ENCODE measurements at places on chromosomes 2 and 18. TPM values are rescaled to one million over a fixed set of nuclear protein-coding genes. Genes with fewer than 3 reads are reported as not detected.
A peak's percentile ranks its signal among the peaks of the same experiment; 100 is the strongest.

Gene RGPD3
- total RNA-seq, result 0.55 TPM

DNA sequence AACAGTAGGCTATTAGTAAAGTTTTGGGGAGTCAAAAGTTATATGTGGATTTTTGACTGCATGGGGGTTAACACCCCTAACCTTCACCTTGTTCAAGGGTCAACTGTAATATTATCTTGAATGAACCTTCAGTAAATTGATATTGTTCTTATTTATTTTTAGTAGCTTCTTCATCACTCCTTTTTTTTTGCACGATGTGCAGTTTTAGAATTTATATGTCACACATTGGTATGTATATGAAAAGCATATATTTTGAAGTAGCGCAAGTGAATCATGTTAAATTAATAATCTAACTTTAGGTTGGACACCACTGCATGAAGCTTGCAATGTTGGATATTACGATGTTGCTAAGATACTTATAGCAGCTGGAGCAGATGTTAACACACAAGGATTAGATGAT lies 79.9 kb downstream of the ANKRD12 start:
- no peak for DNase-seq

Gene KCNG2
- total RNA-seq, result 0.92 TPM

Gene CDH2
- total RNA-seq, result 0.58 TPM

- peak; percentile 26 for DNase-seq
Observed at GRCh38 chr2:29238497-29238896, 123.3 kb downstream of the CLIP4 start.

Gene RNF152
- total RNA-seq, result 56.9 TPM

- no peak for DNase-seq
Observed at GRCh38 chr2:237873421-237873831, 14.0 kb downstream of the RAMP1 start.

- DNase-seq, result no peak
Observed at GRCh38 chr2:134410006-134410405, 156.1 kb downstream of the MGAT5 start.

DNA sequence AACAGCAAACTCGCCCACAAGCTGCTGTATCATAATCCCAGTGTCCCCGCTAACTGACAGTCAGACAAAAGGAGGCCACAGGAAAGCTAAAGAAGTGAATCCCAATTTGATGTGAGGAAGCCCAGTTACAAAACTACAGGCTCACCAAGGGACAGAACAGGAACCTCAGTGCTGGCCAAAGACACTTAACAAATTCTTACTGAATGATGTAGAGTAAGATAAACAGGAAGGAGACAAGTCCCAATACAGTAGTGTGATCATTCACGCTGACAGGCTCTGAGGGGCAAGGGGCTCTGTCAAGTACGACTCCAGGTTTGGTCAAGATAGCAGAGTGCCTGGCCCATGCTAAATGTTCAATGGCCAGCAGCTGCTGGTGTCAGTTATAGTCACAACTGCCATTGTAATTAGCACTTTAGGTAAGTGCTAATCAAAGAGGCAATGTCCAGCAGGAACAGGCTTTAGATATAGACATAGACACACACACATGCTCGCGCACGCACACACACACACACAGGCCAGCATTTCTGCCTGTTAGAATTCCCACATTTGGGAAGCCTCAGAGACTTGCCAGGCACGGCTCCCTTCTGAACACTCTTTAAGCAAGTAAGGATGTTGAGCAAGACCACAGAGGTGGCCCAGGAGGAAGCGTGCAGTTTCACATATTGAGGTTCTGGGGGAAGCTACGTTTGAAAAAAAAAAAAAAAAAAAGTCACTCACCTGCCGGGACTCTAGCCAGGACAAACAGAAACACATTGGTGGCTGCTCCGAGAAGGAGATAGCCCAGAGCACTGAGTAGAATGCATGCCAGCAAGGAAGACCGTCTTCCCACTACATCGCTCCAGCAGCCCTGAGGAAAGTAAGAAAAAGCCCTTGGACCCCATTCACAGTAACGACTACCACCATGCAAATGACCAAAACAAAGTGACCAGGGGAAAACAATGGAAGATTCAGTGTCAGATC lies 35.4 kb upstream of the TMEM182 start:
- DNase-seq, result peak; percentile 26

Gene AGFG1
- 38.1 TPM for total RNA-seq

DNA sequence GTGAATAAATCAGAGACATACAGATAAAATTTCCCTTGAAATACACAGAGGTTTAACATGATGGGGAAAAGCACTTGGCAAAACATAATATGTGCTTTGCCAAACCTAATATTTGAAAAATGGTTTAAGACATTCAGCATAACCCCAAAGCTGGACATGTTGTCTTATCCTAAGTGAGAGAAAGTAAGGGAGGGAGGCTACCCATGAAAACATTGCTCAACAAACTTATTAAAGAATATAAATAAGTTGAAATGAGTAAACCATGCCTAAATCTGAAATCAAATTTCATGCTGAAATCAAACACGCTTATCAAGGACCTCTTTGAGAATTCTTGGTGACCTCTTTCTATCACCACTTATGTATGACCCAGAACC lies 81.2 kb downstream of the ARHGAP15 start:
- DNase-seq, result no peak

- no peak for DNase-seq
Observed at GRCh38 chr2:182914852-182915251, 48.4 kb upstream of the FRZB start.

GRCh38 chr18:65298422-65298821 lies 452.4 kb upstream of the CDH7 start:
- DNase-seq, result no peak

DNA sequence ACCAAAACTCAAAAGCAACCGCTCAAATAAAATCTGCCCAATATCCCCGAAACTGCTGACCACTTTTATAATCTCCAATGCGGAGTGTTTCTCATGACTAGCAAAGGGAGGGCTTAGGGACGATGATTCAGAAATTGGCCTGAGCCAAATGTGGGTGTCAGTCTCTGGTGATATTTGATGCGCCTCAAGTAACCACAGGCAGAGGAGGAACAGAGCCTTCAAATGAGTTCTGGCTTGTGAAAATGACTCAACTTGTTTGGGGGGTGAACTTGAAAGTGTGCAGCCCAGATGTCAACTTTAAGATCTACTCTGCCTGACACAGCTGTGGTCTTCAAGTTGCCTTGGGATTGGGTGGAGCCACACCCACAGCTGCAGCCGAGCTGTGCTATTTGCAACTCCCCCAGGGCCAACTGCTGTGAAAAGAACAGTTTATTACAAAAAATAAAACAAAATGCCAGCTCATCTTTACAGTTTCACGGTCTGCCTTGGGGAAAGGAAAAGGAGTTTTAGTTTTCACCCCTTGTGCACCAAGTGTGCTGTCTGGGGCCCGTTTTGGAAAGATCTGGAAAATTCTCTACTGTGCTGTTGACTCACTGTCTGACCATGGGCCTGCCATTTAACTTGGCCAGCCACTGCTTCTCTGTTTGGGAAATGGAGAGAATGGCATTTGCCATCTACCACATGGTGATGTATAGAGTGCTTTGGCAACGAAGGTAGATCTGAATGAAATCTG lies 222.1 kb downstream of the MTX2 start:
- peak; percentile 85 for DNase-seq

- no peak for DNase-seq
Observed at GRCh38 chr2:179036353-179036905, 13.5 kb downstream of the CCDC141 start.

Gene ANTXR1
- 21.6 TPM for total RNA-seq

DNA sequence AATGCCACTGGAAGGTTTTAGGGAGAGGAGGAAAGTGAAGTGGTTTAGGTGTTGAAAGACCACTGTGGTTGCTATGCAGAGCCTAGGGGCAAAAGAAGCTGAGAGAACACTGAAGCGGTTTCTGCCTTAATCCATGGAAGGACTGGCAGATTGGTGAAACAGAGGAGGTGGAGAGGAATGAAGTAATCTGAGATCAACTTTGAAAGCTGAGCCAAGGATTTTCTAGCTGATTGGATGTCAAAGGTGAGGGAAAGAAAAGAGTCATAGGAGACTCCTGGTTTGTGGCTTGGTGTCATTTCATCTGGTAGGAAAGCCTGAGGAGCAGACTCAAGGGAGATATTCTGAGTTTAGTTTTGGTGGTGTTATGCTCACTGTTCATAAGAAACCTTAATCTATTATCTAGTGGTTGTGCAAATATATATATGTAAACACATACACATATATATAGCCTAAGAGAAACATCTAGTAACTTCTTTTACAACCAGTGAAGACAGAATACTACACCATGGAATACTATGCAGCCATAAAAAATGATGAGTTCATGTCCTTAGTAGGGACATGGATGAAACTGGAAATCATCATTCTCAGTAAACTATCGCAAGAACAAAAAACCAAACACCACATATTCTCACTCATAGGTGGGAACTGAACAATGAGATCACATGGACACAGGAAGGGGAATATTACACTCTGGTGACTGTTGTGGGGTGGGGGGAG lies 134.1 kb upstream of the CREB1 start:
- DNase-seq, result no peak

DNA sequence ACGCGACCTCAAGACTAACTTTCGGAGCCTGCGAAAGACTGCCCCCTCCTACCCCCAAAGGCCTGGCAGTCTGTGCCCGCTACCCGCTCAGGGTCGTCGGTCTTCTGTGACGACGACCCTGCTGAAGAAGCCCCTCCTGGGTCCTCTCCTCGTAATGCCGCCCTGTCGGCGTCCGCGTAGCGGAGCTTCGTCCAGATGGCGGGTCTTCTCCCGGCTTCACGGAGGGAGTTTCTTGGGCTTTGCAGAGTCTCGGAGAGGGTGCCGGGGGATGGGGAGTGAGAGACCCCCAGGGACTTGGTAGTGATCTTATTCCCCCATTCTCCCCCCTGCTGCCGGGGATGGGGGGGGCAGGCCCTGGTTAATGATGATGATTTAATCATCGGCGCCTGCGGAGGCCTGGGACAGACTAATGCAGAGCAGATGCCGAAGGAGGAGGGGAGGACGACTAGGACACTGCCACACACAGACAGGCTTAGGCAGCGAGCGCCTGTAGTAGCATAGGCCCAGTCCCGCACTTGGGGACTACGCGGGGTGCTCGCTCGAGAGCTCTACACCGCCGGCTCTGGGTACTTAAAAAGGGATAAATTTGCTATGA lies 528 bp upstream of the PCGF1 start:
- DNase-seq, result no peak

DNA sequence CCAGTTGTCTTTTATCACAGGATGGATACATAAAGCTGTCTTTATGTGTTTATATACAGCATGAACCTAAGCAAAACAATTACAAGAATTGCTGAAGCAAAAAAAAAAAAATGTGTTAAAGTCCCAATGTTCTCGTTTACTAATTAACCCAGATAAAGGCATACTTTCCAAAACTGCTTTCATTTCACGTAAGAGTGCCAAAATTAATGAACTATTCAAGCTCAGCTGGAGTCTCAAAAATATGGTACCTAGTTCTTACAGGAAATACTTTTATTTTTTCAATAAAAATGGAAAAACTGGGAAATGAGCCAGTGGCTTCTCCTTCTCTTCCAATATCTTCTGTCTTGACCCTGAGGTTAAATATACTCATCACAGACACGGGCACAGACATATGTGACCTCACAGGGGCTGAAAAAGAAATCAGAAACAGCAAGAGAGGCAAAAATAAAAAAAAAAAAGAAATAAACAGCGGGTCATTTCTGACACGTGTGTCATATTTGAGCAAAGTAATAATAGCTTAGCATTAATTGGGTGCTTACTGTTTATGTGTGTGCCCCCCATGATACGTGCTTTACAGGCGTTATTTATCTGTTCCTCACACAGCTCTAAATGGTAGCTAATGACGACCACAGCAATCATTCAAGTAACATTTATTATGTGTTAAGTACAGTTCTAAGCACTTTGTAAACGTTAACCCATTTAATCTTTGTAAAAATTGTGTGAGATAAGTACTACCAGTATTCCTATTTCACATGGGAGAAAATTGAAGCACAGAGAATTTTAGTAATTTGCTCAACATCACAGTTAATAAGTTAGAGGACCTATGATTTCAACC lies 158.0 kb upstream of the MMADHC start:
- DNase-seq, result no peak

DNA sequence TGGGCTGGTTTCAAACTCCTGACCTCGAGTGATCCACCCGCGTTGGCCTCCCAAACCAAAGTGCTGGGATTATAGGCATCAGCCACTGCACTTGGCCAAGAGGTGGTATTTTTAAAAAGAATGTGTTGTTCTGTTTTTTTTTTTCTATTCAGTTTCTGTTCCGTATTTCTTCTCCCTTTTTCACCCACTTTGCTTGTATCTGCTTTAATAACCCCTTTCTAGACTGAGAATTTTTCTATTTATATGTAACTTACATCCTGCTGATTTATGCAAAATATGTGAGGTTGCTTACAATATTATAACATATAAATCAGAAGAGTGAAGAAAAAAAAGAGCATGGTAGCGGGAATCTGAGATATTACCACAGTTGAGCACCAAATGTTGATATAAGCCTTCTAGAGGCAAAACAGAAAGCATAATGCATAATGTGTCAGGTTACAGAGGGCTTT lies 17.2 kb upstream of the LYPD6B start:
- DNase-seq, result no peak

DNA sequence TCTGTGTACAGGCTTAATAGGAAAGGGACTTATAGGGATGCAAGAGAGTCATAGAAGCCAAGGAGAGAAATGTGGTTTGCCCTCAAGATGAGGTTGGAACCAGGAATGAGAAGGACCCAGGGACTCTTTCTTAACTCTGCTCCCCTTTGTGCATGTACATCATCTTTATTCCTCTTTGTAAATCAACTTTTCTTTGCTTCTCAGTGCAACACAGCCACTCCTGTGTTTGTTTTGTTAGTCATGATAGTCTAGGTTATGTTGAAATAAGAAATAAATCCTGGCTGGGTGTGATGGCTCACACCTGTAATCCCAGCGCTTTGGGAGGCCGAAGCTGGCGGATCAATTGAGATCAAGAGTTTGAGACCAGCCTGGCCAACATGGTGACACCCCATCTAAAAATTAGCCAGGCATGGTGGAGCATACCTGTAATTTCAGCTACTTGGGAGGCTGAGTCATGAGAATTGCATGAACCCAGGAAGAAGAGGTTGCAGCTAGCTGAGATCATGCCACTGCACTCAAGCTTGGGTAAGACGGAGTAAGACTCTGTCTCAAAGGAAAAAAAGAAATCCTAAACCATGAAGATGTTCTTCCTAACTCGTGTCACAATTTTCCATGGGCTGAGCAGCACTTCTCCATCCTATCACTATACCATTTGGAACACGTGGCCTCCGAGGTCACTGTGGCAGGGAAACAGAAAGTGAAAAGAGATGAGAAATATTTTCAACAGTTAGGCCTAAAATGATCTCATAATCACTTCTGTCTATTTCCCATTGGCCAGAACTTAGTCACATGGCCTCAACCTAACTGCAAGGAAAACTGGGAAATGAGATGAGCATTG lies 73.0 kb upstream of the TMEM17 start:
- no peak for DNase-seq

- no peak for DNase-seq
Observed at GRCh38 chr2:11145350-11145749, 9.9 kb upstream of the SLC66A3 start.

Gene DPP10
- 15.6 TPM for total RNA-seq

GRCh38 chr2:236714080-236714479 lies 144.5 kb downstream of the ACKR3 start:
- no peak for DNase-seq

Gene IL37
- total RNA-seq, result not detected

Gene ELOA2
- total RNA-seq, result not detected

Gene ESPNL
- total RNA-seq, result not detected

All from stomach (tissue), 19 donors.